Renal cortex interstitium (tissue), 15 donors: ENCODE measurements at places on chromosomes 7 and 10. TPM values are rescaled to one million over a fixed set of nuclear protein-coding genes. Genes with fewer than 3 reads are reported as not detected.

Gene CTAGE4
- 10.3 TPM for polyA plus RNA-seq

Gene TRPV5
- polyA plus RNA-seq = 1.5 TPM

GRCh38 chr10:86217371-86218080, 149.1 kb downstream of the GRID1 start:
- no peak for DNase-seq

GRCh38 chr10:99435986-99436638, 5.7 kb upstream of the GOT1 start:
- peak; percentile 52 for DNase-seq

- DNase-seq = no peak
Measured at GRCh38 chr10:11958956-11959355, 83.7 kb downstream of the UPF2 start.

DNA sequence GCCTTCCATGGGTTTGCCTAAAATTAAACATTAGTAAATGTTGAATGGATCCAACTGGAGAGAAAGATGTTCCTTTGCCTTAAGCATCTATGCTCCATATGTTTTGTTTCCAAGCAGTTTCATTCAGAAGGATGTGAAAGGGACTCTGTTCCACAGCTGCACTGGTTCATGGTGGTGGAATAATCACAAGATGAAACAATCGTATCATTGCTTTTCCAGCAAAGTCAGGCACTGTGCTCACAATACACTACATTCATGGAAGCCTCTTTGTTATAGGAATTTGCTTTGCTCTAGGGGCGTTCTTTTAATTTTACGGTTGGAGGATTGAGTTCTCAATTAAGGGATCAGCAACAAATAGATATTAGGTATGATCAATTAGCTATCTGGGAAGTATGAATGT, 33.8 kb downstream of the RAMP3 start:
- no peak for DNase-seq

DNA sequence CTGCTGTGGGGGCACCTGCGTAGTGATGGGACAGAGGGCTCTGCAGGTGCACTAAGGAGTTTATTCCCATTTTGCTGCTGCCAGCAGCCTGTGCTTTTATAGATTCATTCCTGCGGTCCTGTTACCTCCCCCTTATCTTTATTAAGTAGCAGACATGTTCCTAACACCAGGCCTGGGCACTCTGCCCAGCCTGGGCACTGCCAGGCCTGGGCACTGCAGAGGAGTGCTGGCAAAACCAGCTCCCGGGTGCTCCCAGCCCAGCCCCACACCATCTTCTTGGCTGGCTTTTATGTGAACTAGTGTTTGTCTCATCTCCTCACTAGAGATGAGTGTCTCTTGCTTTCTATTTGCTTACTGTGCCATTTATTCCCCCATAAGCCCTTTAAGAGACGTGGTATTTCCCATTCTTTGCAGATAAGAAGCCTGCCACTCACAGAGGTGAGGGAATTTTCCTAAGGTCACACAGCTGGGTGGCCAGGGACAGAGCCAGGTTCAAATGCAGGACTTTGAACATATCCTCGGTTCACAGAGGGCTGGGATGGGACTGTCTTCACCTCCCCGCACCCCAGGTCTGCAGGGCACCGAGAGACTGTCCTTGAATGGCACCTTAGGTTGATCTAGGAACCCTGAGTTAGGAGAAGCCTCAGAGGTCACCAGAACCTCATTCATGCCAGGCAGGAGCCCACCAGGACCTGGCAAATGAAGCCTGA, 14.6 kb upstream of the DRGX start:
- no peak for DNase-seq

GRCh38 chr10:63429281-63429680, 36.5 kb downstream of the JMJD1C start:
- DNase-seq = no peak

DNA sequence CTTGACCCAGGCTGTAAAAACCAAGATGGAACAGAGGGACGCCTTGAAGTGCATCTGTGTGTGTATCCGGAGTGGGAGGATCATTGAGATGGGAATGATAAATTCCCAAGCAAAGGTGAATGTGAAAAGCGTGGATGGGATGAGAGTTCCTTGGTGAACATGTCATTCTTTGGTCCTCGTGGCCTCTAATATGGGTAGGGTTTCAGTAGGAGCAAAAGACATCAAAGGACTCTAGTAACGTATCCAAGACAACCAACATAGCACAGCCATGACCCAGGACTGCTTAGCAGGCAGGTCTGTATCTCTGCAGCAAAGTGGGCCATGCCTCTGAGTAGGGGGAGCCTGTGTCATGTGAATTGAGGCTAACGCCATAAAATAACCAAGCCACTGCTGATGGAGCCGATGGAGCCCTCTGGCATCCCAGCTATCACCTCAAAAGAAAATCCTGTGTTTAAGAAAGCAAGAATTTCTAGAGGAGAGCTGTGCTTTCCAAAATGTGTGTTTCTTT, 98.6 kb downstream of the CCDC3 start:
- no peak for DNase-seq

DNA sequence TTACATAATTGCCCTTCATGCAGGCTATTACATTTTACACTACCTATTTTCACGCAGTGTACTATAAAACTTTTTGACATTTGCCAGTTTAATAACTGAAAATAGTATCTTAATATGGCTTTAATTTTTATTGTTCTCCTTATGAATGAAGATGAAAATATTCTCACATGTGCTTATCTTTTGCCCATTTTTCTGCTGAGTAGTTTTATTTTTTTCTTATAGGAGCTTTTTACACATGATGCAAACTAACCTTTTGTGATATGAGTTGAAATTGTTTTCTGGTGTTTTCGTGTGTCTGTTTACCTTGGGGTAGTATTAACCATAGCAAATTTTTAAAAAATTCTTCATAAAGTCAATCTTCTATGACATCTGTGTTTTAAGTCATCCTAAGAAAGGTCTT, 26.3 kb downstream of the OR9A2 start:
- DNase-seq = no peak

DNA sequence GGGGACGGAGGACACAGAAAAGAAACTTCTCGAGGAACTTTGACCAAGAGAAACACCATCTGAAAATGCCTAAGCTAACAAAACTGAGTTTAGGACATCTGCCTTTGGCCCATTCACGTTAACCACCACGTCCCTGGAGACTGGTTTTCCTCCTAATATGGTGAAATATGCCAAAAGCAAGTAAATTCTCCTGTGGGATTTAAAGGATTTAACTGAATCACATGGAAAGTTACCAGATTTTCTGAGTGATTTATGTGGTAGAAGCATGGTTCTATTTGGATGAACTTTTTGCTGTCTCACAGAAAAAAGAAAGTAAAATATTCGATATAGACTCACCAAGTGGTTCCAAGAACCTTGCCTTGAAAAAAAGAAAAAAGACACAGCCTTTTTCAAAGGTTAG, 30.4 kb upstream of the BMPER start:
- DNase-seq = no peak

DNA sequence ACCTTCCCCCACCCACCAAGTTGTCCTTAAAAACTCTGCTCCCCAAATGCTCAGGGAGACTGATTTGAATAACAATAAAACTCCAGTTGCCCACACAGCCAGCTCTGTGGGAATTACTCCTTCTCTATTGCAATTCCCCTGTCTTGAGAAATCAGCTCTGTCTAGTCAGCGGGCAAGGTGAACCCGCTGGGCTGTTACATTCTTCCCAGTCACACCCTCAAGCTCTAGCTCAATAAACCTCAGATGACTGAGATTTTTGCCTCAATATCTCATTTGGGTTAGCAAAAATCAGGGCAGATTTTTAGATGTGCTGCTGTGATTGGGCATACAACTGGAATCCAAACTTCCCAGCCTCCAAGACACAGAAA, 32.9 kb downstream of the SVOPL start:
- no peak for DNase-seq

DNA sequence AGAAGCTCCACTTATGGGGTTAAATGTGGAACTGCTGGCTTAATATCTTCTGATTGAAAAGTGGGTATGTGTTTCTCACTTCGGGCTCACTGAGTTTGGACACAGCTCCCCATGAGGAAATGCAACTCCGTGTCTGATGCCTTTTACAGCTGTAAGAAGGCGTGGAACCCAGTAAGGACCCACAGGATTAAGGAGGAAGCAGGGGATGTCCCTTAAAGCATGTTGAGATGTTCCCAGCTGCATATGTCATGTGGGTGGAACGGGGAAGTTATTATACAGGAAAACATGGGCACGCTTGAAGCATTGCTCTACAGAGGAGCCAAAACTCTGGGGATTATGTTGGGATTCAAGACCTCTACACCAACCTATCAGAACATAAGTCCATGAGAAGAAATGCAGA, 224.4 kb downstream of the NEBL start:
- DNase-seq = no peak

GRCh38 chr7:158361326-158361946, 226.2 kb downstream of the PTPRN2 start:
- DNase-seq = no peak
